HCEC 1CT (cell line): ENCODE measurements at places on chromosomes 3 and 15.
A peak's percentile ranks its signal among the peaks of the same experiment; 100 is the strongest.

- DNase-seq = no peak
Measured at GRCh38 chr3:193051314-193051713, 133.7 kb upstream of the MB21D2 start.

DNA sequence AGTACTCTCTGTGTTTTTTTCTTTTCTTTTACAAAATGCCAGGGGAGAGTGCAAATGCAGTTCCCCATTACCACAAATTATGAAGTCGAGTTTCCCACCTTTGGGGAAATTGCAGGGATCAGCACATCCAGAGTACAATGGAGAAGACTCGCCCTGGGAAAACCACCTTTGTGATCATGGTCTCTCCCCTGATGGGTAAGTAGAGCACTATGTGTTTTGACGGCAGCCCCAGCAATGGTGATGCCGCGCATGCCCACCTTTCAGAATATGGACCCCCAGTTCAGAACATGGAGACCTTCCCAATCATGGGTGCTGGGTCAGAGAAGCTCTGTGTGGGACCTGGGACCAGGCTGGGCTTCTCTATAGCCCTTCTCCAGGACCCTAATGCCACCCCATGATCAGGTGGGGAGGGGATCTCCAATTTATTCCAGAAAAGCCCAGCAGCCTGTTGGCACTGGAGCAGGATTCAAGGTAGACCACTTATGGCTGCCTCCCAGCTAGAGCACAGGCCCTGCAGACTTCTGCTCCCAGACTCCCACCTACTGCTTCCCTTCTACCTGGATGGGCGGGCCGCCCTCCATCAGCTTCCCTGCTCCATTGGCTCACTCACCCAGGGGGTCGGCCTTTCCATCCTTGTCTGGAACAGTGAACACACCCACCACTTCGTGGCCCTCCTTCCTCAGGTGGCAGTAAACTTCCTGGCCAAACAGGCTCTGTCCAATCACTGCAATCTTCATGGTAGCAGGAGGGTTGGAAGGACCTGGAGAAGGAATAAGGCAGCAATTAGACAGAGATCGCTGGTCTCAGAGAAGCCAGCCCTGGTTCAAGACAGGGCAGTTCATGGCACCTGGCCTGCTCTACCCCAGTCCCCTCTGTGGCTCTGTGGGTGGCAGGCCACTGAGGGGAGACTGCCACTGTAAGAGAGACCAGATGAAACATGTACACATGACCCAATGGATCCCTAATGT is 19.9 kb downstream of the ALDH1L1 start:
- DNase-seq = no peak

- DNase-seq = no peak
Measured at GRCh38 chr3:121660356-121661171, at the start of gene HCLS1. HCLS1 (minus strand) TSS chr3:121660903; CDS start chr3:121658347, 2,556 bp downstream.

GRCh38 chr15:88994286-88994685 is 81.1 kb upstream of the MFGE8 start:
- DNase-seq = no peak

GRCh38 chr15:98671060-98672008 is 23.0 kb downstream of the IGF1R start:
- DNase-seq = peak; percentile 41

DNA sequence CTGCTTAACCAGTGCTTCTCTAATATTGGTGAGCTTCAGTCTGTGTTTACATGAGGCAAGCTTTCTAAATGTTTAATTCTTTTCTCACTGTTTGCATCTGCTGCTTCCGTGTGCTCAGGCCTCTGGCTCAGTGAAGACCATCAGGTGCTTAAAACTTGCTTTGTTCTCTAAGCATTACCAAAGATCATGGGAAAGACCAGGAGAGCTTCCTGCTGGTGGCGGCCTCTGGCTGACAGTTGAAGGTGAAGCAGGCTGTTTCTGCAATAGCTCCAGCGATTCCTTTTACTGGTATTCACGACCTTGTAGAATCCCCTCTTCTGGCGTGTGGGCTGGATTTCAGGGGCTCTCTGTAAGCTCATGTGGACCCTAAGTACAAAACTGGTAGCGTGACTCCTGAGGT is 45.1 kb downstream of the EDEM1 start:
- DNase-seq = no peak

- no peak for DNase-seq
Measured at GRCh38 chr15:51244423-51244869, 94.0 kb downstream of the CYP19A1 start.

- no peak for DNase-seq
Measured at GRCh38 chr15:31887246-31887645, 143.1 kb upstream of the CHRNA7 start.

DNA sequence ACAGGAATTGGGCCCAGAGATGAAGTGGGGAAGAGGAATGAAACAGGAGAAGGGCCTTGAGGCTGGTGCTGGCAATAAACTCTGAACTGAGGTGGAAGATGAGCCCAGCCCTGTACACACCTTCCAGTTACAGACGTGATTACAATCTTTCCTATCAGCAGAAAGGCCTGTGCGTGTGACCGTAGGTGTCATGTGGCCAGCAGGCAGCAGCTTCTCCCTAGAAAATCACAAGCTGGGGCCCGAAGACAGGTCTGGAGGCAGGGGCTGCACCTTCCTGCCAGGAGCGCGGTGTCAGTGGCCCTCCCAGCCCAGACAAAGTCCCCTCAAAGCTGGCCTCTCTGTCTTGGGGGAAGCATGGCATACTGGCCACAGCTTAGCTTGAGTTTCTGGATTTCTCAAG is 16.7 kb upstream of the PIGZ start:
- no peak for DNase-seq

GRCh38 chr3:27880969-27881892 is 159.1 kb upstream of the EOMES start:
- DNase-seq = no peak

DNA sequence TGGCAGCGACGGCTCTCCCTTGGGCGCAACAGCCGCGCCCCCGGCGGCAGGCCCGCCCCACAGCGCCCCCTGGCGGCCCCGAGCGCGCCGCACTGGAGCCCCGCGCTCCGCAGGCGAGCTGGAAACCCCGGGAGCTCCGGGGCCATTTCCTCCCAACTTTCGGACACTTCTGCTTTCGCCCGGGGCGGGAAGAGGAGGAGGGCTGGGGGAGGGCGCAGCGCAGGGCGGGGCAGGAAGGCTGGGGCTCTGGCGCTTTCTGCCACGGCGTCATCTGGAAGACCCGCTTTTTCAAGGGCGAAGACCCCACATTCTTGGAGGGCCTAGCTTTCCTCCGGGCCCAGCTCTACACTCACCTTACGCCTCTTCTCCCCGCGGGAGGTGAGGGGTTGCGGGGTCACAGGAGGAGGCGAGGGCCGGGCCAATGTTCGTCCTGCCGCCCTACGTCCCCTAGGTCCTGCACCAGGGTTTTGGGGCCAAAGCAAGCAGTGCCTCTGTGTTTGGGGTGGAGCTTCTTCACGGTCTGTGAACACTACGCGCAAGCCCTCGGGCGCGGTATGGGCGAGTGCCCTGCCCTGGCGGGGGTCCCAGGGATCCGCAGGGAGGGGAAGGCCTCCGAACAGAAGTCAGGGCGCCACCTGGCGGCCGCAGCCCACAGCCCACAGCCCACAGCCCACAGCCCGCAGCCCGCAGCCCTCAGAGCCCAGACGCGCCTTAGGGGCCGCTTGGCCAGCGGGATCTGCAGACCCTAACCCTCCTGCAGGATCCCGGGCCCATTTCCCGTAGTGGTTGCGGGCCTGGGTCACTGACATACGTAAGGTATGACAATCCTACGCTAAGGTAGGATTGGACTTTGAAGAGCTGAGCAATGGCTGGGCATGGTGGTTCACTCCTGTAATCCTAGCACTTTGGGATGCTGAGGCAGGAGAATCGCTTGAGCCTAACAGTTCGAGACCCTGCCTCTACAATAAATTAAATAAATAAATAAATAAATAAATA is 31.1 kb downstream of the FOXL2 start:
- DNase-seq = peak; percentile 90

DNA sequence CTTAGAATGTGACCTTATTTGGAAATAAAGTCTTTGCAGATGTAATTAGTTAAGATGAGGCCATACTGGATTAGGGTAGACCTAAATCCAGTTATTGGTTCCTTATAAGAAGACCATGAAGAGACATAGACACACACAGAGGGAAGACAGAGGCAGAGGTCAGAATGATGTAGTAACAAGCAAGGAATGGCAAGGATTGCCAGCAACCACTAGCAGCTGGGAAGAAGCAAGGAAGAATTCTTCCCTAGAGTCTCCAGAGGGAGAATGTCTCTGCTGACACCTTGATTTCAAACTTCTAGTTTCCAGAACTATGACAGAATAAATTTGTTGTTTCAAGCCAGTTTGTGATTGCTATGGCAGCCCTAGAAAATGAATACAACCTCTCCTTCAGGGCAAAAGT is 116.7 kb downstream of the WDR76 start:
- peak; percentile 66 for DNase-seq

GRCh38 chr3:108295421-108296175 is 750 bp upstream of the HHLA2 start:
- peak; percentile 20 for DNase-seq
